ENCODE measurements at places on chromosomes 5 and 9. TPM values are rescaled to one million over a fixed set of nuclear protein-coding genes. Genes with fewer than 3 reads are reported as not detected.
A peak's percentile ranks its signal among the peaks of the same experiment; 100 is the strongest.

DNA sequence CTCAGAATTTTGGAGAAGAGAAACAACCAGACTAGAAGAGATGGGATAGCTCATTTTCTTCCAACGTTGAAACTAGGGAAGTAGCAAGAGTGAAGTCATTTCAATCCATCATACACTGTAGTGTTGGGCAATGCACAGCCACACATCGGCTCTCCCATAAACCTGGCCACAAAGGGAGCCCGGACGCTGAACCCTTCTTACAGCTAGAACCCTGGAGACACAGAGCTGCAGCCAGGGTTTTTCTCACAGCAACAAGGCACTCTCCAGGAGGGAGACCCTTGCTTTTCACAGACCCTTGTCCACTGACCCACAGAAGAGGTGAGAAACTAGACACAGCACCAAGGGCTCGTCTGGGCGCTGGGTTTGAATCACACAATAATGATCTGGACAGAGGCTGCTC lies 101.4 kb upstream of the FSTL4 start:
- no peak for DNase-seq

DNA sequence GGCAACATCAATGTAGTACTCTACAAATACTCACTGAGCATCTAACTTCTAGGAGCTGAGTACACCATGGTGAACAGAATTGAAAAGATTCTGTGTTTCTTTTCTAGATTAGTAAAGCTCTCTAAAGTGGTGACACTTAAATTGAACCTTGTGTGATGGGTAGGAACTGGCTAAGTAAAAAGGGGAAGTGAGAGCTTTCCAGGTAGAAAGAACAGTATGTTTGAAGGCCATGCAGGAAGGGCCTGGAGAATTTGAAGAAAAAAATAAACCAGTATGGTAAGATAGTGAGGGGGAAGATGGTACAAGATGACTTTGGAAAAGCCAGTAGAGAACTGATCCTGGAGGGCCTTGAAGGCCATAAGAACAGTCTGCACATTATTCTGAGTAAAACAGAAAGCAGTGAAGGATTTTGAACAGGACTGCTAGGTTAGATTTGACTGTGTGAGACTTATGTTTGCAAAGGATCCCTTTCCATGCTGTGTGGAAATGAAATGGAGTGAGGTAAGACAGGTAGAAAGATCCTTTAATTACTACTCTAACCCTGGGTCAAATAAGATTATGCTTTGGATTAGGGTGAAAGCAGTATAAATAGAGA lies 46.7 kb upstream of the UBQLN1 start:
- DNase-seq: no peak

The ZNF474 gene
- total RNA-seq: not detected

GRCh38 chr5:126339215-126339805 lies 83.9 kb upstream of the GRAMD2B start:
- DNase-seq: no peak

The PROP1 gene
- not detected for total RNA-seq

The GMCL2 gene
- total RNA-seq: not detected

DNA sequence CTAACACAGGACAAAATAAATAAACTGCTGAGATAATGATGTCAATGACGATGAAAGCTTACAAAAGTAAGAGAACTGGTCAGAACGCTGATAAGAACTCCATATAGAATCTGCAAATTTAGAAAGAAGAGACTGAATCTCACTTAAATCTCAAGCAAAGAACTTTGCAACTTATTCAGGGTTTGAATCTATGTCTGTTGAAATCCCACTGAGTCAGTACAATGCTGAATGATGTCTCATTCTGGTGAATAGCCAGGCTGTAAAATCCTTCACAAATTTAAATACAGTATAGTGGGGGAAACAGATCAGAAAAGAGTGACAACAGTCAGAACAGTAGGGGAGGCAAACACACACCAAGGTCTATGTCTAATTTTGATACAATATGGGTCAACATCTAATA lies 38.9 kb upstream of the NR3C1 start:
- no peak for DNase-seq

DNA sequence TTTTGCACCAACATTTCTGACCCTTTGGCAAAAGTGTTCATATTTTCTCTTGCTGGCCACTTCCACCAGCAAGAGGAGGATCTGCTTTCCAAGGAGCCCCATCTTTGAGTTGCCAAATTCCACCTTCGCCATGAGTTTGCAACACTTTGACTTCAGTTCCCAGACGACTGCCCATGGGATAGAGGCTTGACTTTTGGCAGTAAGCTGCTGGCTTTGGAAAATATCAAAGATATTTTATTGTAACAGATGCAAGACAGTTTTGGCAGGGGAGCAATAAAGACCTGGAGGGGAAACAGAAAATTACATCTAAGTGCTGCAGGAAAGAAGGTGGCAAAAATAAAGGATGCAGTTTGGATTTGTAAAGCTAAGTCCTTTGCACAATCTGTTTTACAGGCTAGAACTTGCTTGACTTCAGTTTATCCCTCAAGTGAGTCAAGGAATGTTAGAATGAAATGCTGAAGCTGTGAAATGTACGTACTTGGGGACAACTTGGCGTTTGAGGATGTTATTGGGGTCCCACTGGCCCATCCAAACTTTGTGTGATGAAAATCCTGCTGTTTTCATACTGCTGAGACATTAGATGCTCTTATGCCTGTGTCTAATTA lies 232.9 kb downstream of the GOLPH3 start:
- no peak for DNase-seq

DNA sequence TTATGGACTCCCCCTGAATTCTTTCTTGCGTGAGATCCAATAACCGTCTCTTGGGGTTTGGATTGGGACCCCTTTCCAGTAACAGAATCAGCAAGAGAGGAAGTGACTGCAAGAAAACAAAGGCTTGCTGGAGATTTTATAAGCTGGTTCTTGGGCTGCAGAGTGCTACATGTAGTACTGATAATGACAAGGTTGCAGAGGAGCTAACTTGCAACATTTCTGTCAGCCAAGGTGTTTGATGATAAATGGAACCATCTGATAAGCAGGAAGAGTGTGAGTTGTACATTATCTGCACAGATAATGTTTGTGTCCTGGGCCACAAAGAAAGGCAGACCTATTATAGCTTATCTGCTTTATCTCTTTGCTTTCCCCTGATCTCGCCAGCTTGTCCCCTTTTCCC lies 37.1 kb downstream of the DNAJB5 start:
- no peak for DNase-seq

- DNase-seq: no peak
Observed at GRCh38 chr9:21080793-21081192, 3.1 kb upstream of the IFNB1 start.

The OR1J2 gene
- not detected for total RNA-seq

The ANKRD34B gene
- total RNA-seq: not detected

The CTNND2 gene
- total RNA-seq: 0.82 TPM

- DNase-seq: no peak
Observed at GRCh38 chr9:78146241-78146640, 89.6 kb upstream of the CEP78 start.

DNA sequence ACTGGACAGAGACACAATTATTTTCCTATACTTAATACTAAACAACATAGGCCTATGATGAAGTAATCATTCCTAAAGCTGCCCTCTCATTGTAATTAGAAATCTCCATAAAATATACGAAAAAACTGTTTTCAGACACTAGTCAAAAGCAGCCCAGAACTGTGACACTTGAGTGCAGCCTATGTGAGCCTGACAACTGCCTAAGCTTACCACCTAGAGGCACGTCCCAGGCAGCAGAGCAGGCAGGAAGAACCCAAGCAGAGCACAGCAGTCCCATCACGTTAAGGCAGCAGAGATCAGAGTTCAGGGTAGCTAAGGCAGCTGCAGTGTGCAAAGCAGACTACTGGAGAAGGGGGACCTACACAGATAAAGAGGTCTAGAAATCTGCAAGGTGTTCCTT lies 46.4 kb downstream of the GOLPH3 start:
- no peak for DNase-seq

The DMRT3 gene
- total RNA-seq: not detected

The TMEM171 gene
- total RNA-seq: 77.4 TPM

DNA sequence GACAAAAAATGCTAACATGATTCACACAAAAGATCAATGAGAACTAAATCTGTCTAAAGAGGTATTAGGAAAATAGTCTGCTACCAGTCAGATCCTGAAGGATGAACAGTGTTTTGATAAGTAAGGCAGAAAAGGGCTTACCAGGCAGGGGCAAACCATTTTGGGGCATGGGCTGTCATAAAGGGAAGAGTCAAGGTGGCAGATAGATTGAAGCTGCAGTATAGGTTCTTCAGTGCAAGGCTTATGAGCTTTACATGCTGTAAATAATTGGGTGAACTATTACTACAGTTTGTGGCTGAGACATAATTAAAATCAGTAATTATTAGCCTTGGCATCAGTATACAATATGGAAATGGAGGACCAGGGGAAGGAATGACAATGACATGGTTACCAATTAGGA lies 21.8 kb downstream of the CSNK1A1 start:
- no peak for DNase-seq

- DNase-seq: no peak
Observed at GRCh38 chr5:146229222-146229621, 25.8 kb downstream of the RBM27 start.

- DNase-seq: peak; percentile 62
Observed at GRCh38 chr5:1127959-1128785, 16.3 kb upstream of the SLC12A7 start.

- no peak for DNase-seq
Observed at GRCh38 chr5:60148366-60148765, 254.8 kb upstream of the PDE4D start.

DNA sequence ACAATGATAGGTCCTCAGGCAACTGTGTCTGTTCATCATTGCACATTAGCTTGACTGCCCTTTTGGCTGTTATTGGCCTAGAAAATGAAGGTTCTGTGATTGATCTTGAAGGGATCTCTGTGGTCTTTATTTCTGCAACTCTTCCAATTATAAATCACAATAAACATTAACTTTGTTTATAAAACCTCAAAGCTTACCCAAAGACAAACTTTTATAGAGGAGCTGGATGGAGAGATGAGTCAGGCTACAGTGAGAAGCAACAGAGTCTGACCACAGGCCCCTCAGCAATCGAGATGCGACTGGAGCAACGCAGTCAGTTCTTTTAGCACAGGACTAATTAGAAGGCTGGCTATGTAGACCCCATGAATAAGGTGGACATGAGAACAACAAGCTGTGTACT lies 5.3 kb downstream of the MACROH2A1 start:
- DNase-seq: no peak

DNA sequence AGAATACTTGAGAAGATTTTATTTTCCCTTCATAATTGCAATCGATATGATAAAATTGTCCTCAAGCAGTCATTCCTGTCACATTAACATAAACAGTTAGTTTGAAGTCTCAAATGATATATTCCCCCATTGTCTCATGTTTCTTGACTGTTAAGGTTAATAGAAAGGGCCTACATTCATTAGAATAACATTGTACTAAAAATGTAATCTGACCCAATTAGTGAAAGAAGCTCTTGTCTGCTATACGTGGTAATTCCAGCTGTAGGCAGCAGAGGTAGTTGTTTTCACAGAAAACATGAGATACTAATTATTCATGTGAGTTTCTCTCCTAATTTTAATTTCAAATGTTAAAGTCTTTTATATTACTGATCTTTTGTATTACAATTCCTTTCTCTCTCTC lies 25.9 kb upstream of the AP3B1 start:
- no peak for DNase-seq

DNA sequence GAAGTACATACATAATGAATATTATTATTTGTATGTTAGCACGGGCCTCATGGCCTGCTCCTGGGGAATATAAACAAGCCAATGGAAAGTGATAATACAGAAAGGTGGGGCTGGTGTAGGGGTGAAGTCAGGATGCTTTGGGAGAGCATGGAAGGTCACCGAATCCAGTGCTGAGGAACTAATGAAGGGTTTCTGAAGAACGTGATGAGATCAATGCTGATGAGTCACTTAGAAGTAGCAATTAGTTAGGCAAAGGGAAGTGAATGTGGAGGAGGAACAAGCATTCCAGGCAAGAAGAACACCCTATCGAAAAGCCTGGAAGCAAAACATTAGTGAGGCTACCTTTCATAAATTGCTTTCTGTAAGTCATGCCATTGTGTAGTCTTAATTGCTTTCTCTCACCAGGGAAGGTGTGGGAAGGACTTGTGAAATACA lies 2.1 kb downstream of the ANXA1 start:
- DNase-seq: no peak

All from left colon (tissue), 2 donors.